Stimulated activated CD4-positive, alpha-beta T cell treated with anti-CD3 and anti-CD28 coated beads, Interleukin-15, amount 100 ng/mL, for 48 hours (primary cell): ENCODE measurements at places on chromosomes 4 and X.

- no peak for DNase-seq
Observed at GRCh38 chr4:14379183-14379582, 623.1 kb upstream of the CPEB2 start.

DNA sequence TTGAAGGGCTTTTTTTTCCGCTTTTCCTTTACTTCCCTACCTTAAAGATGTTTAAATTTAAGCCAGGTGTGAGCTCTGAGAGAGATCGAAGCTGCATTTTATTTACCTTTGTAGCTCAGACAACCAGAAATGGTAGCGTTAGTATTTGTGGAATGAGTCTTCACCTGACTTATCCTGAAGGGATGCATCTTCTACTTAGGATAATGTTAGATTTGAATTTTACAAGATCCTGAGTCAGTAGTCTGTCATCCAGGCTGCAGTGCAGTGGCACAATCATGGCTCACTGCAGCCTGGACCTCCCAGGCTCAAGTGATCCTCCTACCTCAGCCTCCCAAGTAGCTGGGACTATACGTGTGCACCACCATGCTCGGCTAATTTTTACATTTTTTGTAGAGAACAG is 26.2 kb downstream of the TMSB4X start:
- no peak for DNase-seq

GRCh38 chrX:134622056-134622812 is 36.0 kb downstream of the PLAC1 start:
- DNase-seq, result peak; percentile 16

DNA sequence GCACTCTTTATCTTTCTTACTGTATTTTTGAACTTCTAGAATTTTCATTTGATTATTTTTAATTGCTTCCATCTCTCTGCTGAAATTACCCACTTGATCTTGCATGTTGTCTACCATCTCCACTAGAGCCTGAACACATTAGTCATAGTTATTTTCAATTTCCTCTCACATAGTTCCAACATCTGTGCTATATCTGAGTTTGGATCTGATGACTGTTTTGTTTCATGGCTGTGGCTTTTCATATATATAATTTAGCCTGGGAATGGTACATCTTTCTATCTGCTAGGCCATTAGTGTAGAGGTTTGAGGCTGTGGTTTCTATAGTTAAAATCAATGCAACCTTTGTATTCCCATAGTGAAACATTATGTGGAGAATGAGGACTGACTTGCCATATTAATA is 33.2 kb downstream of the NPY2R start:
- no peak for DNase-seq
